ENCODE measurements at places on chromosomes 7 and 10. TPM values are rescaled to one million over a fixed set of nuclear protein-coding genes. Genes with fewer than 3 reads are reported as not detected.

Gene ADCY1
- total RNA-seq: 14.7 TPM

Gene CLRN3
- not detected for total RNA-seq

Gene LMBR1
- total RNA-seq: 55.5 TPM

Gene TBX20
- total RNA-seq: not detected

Gene FAM149B1
- total RNA-seq: 18.7 TPM

Gene AS3MT
- total RNA-seq: 0.65 TPM

Gene GPRIN2
- not detected for total RNA-seq

Gene PNLIPRP2
- total RNA-seq: 1.3 TPM

Gene SLC16A9
- 1.7 TPM for total RNA-seq

Gene MBLAC1
- total RNA-seq: 1.6 TPM

Gene MGAM2
- total RNA-seq: 0.24 TPM

Gene CALHM3
- total RNA-seq: not detected

Gene BEND7
- total RNA-seq: 21.7 TPM

Gene TOMM7
- total RNA-seq: 235 TPM

Gene PCDH15
- 0.60 TPM for total RNA-seq

Gene PRKCQ
- 0.74 TPM for total RNA-seq

Gene ZNF746
- total RNA-seq: 12.6 TPM

Gene PDE1C
- total RNA-seq: 47.8 TPM

Gene OR2A5
- not detected for total RNA-seq

Gene PTTG1IP2
- total RNA-seq: not detected

Gene OR9A2
- not detected for total RNA-seq

Gene NRP1
- 123 TPM for total RNA-seq

Gene STEAP2
- 45.9 TPM for total RNA-seq

Gene KLF14
- total RNA-seq: 0.10 TPM

Gene PRF1
- total RNA-seq: 5.2 TPM

Gene AQP1
- 422 TPM for total RNA-seq

Gene HOXA5
- 17.6 TPM for total RNA-seq

Gene MYPN
- 2.5 TPM for total RNA-seq

Gene TMEM270
- total RNA-seq: not detected

Gene FKBP6
- not detected for total RNA-seq

Gene WDR11
- total RNA-seq: 37.6 TPM

Gene WIPF3
- total RNA-seq: 21.4 TPM

Gene GGCT
- total RNA-seq: 22.5 TPM

Gene STK31
- total RNA-seq: 0.62 TPM

Gene TUBAL3
- not detected for total RNA-seq
